ENCODE measurements at places on chromosomes 16 and 17. TPM values are rescaled to one million over a fixed set of nuclear protein-coding genes. Genes with fewer than 3 reads are reported as not detected.

Gene ERN2
- total RNA-seq, result not detected

Gene TBC1D3H
- not detected for total RNA-seq

Gene NUBP2
- total RNA-seq, result 81.9 TPM

Gene KCNH4
- total RNA-seq, result 0.12 TPM

Gene APOH
- total RNA-seq, result not detected

Gene FBXW10B
- total RNA-seq, result 1.8 TPM

Gene SAMD14
- total RNA-seq, result 1.1 TPM

Gene TBC1D3K
- not detected for total RNA-seq

Gene UBB
- 2,180 TPM for total RNA-seq

Gene CHRNE
- 0.23 TPM for total RNA-seq

Gene PTX4
- total RNA-seq, result not detected

Gene LITAFD
- total RNA-seq, result not detected

Gene CCL15
- total RNA-seq, result not detected

Gene TMEM101
- total RNA-seq, result 15.9 TPM

Gene GNG13
- not detected for total RNA-seq

Gene TXNL4B
- 4.6 TPM for total RNA-seq

Gene LRRC37A3
- 1.4 TPM for total RNA-seq

Gene GCGR
- not detected for total RNA-seq

Gene KIFC3
- total RNA-seq, result 60.3 TPM

Gene STAC2
- 0.16 TPM for total RNA-seq

Gene ESRP2
- total RNA-seq, result 0.24 TPM

Gene CCL17
- total RNA-seq, result not detected

Gene ZNF750
- total RNA-seq, result 0.31 TPM

Gene GGA3
- 25.8 TPM for total RNA-seq

Gene ZNF200
- total RNA-seq, result 8.7 TPM

Gene MYH8
- total RNA-seq, result not detected

Gene SYCE1L
- 0.75 TPM for total RNA-seq

Gene GAS7
- 34.5 TPM for total RNA-seq

Gene NR1D1
- total RNA-seq, result 33.6 TPM

Gene BCO1
- not detected for total RNA-seq

Gene ALOX12B
- not detected for total RNA-seq

Gene ABCA6
- 8.5 TPM for total RNA-seq

Gene MFAP4
- 63.4 TPM for total RNA-seq

Gene CETP
- 0.30 TPM for total RNA-seq

Gene IGFALS
- total RNA-seq, result not detected

Gene LITAF
- total RNA-seq, result 36.1 TPM

Gene CD300H
- total RNA-seq, result not detected

Gene ZPBP2
- total RNA-seq, result not detected

Gene MYL11
- not detected for total RNA-seq

Gene HS3ST6
- total RNA-seq, result not detected

Gene NPIPB13
- 12.3 TPM for total RNA-seq

Gene RNF43
- 4.9 TPM for total RNA-seq

Gene SLC25A10
- total RNA-seq, result 7.0 TPM

Gene MEIOB
- total RNA-seq, result not detected

Gene TBX21
- 0.13 TPM for total RNA-seq

Gene KRTAP16-1
- not detected for total RNA-seq

Gene CARD14
- 0.20 TPM for total RNA-seq

Gene APOBR
- total RNA-seq, result 0.38 TPM

Measured in heart left ventricle (tissue), 16 donors.